ENCODE measurements at places on chromosomes 5 and 9.

DNA sequence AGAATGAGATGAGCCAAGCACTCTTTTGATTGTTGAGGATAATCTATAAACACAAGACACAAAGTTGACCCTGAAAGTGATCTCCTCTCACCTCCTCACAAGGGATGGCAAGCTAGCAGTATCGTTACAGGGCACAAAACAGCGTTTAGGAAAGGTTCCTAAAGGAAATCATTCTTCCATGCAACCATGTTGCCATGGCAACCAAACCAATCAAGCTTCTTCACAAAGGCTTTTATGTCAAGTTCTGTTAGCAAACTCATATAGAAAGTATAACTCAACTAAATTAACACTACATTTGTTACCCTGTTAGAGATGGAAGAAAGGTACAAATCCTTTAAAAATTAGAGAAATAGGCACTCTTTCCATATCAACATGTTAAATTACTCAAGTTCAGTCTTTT lies 1016.8 kb upstream of the DMAC1 start:
- no peak for DNase-seq

GRCh38 chr9:27784847-27785713 lies 211.8 kb upstream of the C9orf72 start:
- DNase-seq: no peak

- DNase-seq: no peak
Measured at GRCh38 chr9:20205821-20206220, 416.5 kb downstream of the MLLT3 start.

DNA sequence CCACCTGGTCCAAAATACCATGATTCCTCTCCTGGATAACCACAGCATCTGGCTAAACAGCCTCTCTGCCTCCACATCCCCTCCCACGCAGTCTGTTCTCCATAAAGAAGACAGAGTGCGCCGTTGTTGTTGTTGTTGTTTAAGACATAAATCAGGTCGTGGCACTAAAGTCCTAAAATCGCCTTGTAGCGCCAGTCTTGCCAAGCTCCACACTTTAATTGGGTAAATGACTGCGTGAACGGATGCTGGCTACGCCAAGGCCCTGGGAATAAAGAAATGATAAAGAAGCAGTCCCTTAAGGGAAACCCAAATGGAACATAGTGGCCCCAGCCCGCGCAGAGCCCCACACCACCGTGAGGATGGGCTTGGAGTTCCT lies 364 bp upstream of the SFXN1 start:
- DNase-seq: no peak

DNA sequence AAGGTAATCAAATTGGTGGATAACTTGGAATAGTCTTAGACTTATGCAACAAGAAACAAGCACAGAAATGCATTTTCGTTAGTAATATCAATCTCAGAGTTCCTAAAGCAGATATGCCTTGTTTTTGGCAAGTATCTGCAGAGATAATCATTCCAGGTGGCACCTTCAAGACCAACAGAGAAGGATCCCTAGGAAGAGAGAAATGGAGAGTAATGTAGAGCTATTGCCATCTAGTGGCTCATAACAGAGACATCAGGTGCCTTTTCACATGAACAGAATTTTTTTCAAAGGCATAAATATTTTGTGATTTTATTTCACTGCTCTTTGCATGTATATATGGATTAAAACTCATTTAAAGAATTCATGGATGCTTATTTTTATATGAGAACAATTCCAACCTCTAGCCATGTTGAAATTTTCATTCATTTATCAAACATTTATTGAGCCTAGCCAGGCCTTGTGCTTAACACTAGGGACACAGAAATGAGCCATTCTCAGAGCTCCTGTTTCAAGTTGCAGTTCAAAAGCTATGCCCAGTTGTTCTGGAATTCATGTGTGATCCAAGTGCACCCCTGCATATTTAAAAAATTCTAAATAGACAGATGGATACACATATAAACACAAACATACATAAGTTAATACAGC lies 117.5 kb upstream of the OR13F1 start:
- DNase-seq: peak; percentile 36

GRCh38 chr5:78795757-78796156 lies 147.2 kb upstream of the LHFPL2 start:
- no peak for DNase-seq
